NCI-H2171 treated with DMSO at 0.1 percent for 48 hours (cell line): ENCODE measurements at places on chromosomes 4 and X.
A peak's percentile ranks its signal among the peaks of the same experiment; 100 is the strongest.

DNA sequence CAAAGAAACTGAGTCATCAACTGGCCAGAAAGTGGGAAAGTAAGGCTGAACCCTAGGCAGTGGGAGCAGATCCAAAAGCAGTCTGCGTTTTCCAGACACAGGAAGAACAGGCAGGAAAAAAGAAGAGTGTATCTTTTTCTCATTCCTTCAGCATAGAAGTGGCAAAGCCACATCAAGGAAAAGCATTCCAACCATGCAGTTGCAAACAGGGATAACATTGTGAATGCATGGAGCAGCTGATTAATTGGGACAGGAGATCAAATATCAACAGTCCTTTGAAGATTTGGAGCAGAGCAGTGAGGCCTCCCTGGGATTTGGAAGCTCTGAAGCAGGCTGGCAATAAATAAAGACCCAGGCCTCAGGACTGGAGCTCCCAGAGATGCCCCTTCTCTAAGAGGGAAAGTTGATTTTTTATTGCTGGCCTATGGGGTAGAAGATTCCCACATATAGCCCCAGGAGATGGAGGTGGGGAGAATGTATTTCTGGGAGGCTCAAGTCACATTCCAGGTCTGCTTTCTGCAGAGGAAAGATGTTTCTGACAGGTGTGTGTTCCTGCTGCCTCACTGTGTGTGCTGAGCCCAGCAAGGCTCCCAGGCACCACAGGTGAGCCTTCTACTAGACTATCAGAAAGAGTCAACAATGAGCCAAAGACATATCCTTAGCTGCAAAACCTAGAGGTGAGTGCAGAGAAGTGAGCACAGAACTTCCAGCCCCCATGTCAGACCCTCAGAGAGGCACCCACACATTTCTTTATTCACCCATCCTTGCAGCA lies 222.5 kb downstream of the RAB28 start:
- DNase-seq = no peak

DNA sequence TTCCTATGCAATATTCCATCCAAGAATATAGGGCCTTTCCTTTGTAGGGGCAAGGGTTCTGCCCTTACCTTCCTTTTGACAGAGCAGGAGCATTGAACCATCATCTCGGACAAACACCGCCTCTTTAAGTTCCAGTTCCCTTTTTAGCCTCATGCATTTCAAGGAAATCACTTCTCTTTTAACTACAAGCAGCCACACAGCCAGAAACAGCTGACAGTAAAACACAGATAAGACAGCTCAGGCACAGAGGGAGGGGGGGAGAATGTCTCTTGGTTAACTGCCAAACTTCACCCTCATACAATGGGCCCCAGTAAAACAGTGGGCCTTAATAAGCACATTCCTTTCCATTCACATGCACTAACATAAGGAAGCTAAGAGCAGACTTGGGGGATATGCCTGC lies 648.3 kb downstream of the GABRG1 start:
- no peak for DNase-seq

GRCh38 chrX:17038681-17039161 lies 92.3 kb downstream of the REPS2 start:
- DNase-seq = no peak

DNA sequence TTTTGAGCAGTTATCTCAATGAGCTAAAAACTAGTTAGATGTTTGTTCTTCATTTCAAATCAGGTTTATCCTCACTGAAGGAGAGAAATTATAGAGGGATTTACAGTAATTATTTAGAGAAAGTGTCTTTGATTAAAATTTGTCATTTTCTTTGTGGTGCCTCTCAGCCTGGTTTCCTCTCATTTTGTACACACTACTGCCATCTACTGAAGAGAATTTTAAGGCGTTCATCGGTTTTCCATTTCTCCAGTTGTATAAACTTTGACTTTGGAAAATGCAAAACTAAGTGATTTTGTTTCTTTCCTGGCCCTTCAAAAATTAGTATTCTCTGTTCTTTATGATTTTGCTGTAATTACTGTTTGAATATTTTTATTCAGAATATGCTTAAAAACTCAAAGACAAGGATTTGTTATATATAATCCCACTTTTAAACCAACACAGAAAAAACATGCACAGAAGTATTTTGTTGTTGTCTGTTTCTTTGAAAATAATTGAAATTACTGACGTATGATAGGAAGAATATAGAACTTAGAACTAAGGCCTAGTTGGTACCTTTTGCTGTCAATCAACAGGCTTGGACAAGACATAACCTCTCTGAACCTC lies 34.4 kb upstream of the ANXA3 start:
- peak; percentile 15 for DNase-seq

- DNase-seq = no peak
Measured at GRCh38 chr4:83082777-83083176, 31.8 kb downstream of the PLAC8 start.
